ENCODE measurements at places on chromosomes 7 and 10. TPM values are rescaled to one million over a fixed set of nuclear protein-coding genes. Genes with fewer than 3 reads are reported as not detected.

The RET gene
- polyA plus RNA-seq: 1.9 TPM

The TNS3 gene
- 94.5 TPM for polyA plus RNA-seq

DNA sequence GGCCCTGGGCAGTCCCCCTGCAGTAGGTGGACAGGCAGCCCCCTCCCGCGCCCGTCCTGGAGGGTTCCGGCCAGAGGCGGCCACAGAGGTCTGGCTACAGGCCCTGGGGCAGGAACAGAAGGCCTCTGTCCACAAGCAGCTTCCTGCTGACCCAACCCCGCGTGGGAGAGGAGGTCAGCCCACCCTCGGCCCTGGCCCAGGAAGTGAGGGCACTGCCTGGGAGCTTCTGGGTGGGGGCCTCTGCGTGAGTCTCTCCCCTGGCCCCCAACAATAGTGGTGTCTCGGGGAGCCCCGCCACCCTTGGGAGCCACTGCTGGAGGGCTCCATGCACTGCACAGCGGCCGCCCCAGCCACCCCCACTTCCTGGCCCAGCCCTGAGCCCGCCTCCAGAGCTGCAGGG lies 4.7 kb downstream of the MICALL2 start:
- no peak for DNase-seq

DNA sequence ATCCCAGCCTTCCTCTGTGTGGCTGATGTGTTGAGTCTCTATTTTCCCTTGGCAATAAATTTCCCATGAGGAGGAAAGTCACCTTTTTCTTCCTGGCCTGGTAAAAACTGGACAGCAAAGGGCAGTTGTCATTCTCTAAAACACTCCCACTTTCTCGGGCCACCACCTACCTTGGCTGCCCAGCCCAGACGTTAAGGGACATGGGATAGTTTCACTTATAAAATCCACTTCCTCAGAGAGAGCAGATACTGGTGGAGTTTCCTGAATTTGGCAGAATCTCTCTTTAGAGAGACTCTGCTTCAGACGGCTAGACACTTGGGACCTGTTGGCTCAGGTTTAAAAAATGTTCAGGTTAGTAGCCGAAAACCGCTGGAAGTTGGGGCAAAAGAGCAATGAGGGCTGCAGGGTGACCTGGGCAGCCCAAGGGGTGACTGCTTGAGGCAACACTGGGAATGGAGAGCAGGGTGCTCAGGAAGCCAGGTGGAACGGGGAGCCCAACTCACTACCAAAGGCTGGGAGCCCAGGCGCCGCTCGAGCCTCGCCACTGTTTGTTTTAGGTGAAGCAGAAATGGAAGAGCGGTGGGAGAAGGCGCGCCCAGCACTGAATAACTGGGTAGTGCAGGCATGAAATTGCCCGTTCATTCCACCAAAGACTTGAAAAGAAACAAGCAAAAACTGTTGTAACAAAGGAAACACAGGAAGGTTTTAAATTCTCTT lies 186.1 kb downstream of the TRIL start:
- no peak for DNase-seq

DNA sequence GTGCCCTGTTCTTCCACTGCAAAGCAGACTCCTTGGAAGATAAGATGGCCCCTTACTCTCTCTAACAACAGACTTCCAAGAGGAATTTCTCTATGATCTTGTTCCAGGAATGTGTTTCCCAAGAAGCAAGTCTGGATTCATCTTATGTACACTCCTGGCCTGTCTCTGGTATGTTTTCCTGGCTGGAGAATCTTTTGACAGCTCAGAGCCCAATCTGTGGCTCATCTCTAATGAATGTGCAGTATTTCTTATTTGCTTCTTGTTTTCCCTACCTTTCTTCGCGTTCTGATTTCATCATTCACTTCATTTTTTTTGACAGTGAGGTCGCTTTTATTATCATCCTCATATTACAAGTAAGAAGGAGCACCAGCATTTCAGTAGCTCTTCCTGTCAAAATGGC lies 53.0 kb upstream of the PITRM1 start:
- DNase-seq: no peak
